Sciatic nerve (tissue), 2 donors: ENCODE measurements at places on chromosomes 6 and 20. TPM values are rescaled to one million over a fixed set of nuclear protein-coding genes. Genes with fewer than 3 reads are reported as not detected.

DNA sequence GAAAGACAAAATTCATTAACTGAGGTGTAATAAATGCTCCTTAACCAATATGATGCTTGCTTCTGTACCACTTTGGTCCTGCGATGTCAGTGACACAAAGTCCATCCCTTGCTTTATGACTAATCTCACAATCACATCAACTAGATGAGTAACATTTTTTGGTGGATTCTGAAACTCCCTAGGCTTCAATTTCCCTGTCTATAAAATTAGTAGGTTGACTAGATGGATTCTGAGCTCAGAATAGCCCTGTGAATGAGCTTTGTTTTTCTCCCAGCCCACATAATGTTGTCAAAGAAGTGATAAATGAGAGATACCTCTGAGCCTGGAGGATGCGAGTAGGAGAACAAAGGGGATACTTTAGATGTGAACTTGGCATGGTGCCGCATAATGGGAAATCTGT is 9.1 kb downstream of the TXLNB start:
- DNase-seq = no peak

DNA sequence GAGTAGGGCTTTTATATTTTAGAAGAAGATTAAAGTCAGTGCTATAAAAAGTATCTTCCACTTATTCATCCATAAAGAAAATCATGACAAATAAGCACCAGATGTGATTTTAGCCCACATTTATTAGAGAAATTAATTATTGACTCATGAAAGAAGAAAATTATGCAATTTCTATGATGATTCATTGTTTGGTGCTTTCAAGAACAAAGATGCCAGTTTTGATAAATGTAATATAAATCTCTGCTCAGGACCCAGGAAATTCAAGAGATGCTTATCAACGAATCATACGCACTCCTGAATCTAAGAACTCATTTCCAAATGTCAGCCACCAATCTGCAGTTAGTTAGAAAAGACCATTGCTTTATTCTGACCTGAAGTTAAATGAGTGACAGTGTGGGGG is 211.4 kb downstream of the ARHGAP18 start:
- DNase-seq = no peak

HCRTR2 gene
- total RNA-seq = not detected

DSP gene
- 7.2 TPM for total RNA-seq
